MG63 (cell line): ENCODE measurements at places on chromosomes 1 and 21. TPM values are rescaled to one million over a fixed set of nuclear protein-coding genes. Genes with fewer than 3 reads are reported as not detected.

Gene OR2G6
- not detected in 2 replicates for total RNA-seq

Gene TCEA3
- not detected in 2 replicates for total RNA-seq

Gene SCMH1
- 11.5 and 13.4 TPM in 2 replicates for total RNA-seq

Gene DEPDC1
- total RNA-seq, result 36.5 and 47.4 TPM in 2 replicates

Gene SLC45A3
- 1.7 and 3.2 TPM in 2 replicates for total RNA-seq

Gene LCE1C
- not detected in 2 replicates for total RNA-seq

Gene CFAP45
- total RNA-seq, result 0.10 and 0.39 TPM in 2 replicates

Gene ANXA9
- 0.46 TPM in 1 of 2 replicates, not detected in the other for total RNA-seq

Gene CAMK1G
- not detected in 2 replicates for total RNA-seq

Gene LEFTY2
- total RNA-seq, result not detected in 2 replicates

- peak; percentile 97 for DNase-seq
Measured at GRCh38 chr1:36133484-36133883, 8.5 kb upstream of the COL8A2 start.

GRCh38 chr1:14919289-14919688 lies 234.3 kb upstream of the TMEM51 start:
- no peak for DNase-seq

DNA sequence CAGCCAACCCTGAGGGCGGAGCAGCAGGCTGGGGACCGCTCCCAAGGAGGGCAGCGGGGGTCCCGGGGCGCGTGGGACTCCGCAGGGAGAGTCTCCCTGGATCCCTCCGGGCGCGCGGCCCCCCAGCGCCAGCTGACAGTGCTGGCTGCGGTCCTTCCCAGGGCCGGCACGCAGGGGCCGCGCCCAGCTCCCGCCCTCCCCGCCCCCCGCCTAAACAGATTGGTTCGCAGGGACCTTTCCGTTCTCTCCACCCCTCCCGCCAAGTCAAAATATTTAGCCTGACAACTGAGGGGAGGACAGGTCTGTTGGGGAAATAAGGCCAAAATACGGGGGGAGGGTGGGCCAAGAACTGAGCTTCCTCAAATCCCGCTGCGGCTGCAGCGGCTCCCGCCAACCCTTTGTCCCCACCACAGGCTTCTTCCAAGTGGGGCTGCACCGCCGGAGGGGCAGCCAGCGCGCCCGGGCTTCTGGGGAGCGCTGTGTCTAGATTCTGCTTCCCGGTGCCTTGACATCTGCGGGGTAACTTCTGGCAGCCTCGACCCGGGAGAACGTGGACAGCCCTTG lies at the start of gene INSRR:
Gene INSRR, minus strand, starts transcription at position 159 of the 564 bp plus-strand sequence. CDS start 496 bp downstream, outside the sequence.
- DNase-seq, result no peak

- no peak for DNase-seq
Measured at GRCh38 chr1:164735315-164736052, 176.5 kb downstream of the PBX1 start.

- no peak for DNase-seq
Measured at GRCh38 chr1:8752411-8752810, 65.0 kb downstream of the RERE start.

DNA sequence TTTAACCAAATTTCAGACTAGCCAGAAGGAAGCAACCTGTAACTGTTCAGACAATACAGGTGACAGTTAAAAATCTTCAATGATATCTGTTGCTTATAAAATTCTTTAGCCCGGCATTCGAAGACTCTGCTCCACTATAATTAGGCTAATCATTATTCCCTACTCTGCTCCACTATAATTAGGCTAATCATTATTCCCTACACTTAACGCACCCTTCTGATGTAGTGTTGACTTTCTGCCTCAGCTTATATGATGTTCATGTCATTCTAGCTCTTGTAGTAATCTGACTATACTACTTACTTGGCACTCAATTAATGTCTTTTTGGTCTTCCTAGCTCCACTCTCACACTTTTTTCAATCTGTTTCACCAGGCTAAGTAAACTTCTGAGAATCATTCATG lies 13.3 kb downstream of the TESK2 start:
- no peak for DNase-seq

GRCh38 chr1:11431941-11432507 lies 46.9 kb upstream of the DISP3 start:
- no peak for DNase-seq

DNA sequence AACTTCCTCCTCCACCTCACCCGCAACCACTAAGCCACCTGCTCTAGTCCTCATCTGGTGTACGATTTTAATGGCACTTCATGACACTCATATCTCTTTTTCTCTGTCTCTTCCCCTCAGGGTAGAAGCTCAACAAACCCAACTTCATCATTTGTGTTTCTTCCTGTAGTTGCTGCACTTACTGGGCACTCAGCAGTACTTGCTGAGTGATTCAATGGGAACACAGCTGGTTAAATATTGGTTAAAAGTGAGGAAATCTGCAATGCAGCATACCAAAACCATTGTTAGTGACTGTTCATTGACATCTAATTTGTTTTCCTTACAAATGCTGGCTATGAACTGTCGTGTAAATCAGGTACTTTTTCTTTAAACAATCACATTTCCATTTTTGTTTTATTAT lies 541.1 kb upstream of the PRMT6 start:
- no peak for DNase-seq

DNA sequence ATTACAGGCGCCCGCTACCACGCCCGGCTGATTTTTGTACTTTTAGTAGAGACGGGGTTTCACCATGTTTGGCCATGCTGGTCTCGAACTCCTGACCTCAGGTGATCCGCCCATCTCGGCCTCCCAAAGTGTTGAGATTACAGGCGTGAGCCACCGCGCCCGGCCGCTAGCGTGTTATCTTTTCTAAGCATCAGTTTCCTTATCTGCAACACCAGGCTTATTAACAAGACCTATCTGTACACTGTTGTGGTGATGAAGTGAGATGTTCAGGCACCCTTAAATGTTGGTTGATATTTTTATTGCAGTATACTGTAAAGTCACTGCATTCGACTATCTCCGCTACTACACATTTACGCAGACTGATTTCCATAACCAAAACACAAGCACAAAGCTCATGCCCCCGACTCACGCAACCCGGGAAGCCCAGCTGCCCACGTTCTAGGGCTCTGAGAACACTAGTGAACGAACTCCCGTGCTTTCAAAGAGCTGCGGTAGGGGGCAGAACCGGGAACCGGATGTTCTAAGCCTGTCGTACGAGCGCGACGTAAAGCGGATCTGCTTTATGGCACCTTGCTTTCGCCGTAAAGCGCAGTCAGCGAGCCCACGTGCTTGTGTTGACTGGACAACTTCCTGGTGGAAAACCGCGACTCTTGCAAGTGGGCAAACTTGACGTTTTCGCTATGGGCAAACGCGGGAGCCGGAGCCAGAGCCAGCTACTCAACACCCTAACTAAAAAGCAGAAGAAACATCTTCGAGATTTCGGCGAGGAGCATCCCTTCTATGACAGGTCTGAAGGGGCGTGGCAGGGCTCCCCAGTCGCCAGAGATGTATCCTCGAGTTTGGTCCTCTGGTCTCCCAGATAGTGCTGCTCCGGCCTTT lies at the start of gene UTP25:
Gene UTP25, plus strand, starts transcription at position 589 of the 879 bp plus-strand sequence. Its CDS starts 92 bp downstream, at position 681.
- DNase-seq, result peak; percentile 94

GRCh38 chr1:43447891-43448708 lies 5.6 kb downstream of the HYI start:
- no peak for DNase-seq

DNA sequence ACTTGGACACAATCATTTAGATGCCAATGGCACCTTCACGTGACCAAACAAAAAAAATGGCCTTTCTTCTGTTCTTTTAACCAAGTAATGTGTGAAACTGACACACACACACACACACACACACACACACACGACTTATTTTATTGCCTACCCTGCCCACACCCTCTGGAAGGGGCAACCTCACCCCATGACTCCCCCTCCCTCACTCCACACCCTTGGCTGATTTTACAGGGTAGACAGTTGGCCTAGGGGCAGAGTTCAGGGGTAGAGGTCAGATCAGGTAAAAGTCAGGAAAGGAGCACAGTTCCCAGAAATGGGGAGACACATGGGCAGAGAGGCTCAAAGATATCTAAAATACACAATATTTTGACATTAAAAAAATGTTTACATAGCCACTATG lies 144.8 kb upstream of the GJB5 start:
- no peak for DNase-seq

DNA sequence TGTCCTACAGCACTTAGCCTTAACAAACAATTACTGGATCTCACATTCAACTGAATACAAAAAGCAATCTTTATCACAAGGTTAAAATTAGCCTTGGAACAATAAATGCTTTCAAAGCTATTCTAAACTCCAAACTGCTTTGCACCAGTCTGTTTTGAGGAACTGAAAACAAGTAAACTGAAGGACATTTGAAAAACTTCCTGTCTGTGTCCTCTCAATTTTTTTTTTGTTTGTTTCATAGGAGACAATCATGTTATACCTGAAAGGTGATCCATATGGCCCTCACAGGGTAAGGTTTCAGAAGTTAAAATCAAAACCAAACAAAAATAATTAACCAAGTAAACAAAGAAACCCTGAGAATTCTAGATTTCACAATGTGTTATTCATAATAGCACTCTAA lies 459.1 kb downstream of the DPYD start:
- DNase-seq, result no peak

- no peak for DNase-seq
Measured at GRCh38 chr1:203171341-203172183, 4.1 kb downstream of the MYBPH start.
